ENCODE measurements at places on chromosomes 1 and 21. TPM values are rescaled to one million over a fixed set of nuclear protein-coding genes. Genes with fewer than 3 reads are reported as not detected.

DNA sequence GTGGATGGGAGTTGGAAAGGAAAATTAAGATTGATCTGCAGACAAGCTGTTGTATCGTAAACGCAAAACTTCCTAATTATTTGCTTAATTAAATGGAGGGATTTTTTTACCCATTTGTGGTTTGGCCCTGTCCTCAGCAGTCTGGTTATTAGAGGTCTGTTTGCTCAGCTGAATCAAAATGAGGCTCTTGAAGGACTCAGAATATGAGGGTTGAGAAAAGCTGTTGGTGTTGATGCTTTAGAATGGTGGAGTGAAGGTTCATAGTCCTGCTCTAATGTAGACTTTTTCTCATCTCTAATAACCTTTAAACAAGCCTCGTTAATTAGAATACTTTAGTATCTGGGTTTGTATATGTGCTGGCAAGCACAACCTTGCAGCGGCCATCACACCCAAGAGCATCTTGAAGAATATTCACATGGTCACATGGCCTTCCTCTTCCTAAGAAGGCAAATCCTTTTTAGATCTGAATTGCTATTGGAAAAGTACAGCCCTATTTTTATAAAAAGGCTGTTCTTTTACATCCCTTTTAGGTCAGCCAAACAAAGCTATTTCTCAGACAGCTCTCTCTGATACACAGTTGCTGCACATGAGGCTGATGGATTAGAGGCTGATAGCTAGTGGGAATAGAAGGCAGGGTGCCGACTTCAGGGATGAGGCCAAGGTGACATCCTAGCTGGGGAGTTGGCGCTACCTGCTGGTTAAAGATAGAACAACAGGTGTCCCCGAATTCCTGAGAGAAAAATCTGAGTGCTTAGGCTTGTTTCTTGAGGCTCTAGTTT is 53.8 kb downstream of the MACF1 start:
- no peak for DNase-seq

PDE9A gene
- polyA plus RNA-seq, result 36.7 TPM

GRCh38 chr1:45545019-45545493 is 5.6 kb upstream of the AKR1A1 start:
- no peak for DNase-seq

FAM131C gene
- 2.2 TPM for polyA plus RNA-seq

DNA sequence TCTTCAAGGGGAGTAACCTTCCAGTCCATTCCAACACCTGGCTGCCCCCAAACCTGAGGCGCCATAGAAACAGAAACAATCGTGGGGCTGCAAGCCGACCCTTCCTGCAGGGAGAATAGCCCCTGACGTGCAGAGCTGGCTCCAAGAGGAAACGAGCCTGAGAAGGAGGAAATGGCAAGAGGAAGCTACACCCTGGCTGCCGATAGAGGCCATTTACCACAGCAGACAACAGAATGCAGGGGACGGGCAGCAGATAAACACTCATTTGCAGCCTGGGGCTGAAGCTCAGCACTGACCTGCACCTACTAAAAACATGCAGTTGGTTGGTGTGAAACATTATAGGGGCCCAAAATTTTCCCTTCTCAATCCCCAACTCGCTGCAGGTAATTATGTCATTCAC is 8.7 kb upstream of the TDRD10 start:
- no peak for DNase-seq

- no peak for DNase-seq
These were observed 15.2 kb downstream of the PLPPR4 start for GRCh38 chr1:99279525-99279924.

GRCh38 chr1:222090103-222090502 is 348.2 kb upstream of the DUSP10 start:
- DNase-seq, result no peak

DNA sequence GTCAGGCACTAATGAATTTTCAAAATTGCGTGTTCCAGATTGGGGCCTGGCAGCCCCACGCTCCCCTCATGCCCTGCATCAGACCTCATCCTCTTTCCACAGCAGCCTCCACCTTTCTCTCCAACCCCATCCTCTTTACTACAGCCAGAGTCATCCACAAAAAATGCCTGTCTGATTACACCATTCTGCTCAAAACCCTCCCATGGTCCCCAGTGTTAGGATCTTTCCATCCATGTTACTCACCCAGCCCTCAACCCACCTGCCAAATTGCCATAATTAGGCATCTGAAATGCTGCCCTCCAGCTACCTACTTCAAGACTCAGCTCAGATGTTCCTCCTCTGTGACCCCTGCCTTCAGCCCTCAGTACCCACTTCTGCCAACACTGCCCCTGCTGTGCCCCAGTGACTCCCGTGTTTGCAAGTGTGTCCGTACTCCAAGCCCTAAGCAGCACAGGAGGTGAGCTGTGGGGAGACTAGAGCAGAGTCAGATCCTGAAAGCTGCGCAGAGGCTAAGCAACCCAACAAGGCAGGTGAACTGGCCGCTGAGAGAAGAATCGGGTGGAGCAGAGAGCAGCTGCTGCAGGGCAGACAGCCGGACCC is 715 bp upstream of the ARTN start:
- no peak for DNase-seq

PGLYRP4 gene
- polyA plus RNA-seq, result not detected

NBL1 gene
- polyA plus RNA-seq, result 22.1 TPM

DNA sequence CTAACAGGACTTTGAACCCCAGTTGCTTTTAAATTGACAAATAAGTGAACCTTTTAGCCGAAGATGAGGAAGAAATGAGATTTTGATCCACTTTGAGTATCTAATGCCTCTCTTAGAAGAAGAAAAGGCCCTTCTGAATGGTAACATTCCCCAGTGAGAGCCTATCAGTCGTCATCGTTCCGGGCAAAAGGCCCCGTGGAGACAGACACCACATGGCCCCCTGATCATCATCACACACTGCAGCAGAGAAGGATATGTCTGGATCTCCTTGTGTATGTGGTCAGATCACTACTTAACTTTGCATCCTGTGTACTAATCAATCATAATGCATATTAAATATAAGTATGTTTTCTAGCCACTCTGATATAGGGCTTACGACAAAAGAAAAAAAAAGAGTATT is 87.3 kb upstream of the SMYD2 start:
- no peak for DNase-seq

CD1E gene
- polyA plus RNA-seq, result not detected

BSND gene
- polyA plus RNA-seq, result 5.1 TPM

- no peak for DNase-seq
These were observed 82.2 kb upstream of the BMP8A start for GRCh38 chr1:39409055-39409816.

DNA sequence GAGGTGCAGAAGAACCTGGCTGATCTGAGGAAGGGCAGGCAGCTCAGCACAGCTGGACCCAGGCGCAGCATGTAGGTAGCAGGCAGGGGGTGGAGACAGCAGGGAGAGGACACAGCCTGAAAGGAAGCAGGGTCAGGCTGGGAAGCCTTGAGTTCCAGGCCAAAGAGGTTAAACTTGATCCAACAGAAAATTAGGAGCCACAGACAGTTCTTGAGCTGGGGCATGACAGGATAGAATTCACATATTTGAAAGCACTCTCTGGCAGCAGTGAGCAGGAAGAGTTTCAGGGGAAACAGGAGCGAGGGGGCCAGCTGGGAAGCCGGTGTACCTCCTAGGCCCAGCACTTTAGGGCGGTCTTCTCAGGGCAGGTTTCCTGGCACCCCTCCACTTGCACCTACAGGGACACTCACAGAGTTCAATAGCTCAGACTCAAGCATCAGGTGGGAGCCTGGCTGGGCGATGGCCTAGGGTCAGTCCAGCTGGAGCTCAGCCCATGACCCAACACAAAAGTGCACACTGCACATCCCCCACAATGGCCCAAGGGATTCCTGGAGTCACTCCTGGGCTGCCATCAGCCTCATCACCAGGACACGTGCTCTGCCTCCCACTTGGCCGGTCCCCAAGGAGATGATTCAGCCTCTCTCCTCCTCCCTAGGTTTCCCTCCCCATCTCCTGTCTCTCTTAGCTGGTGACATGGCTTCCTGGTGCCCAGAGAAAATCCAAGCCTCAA is 22.7 kb downstream of the MATN1 start:
- no peak for DNase-seq

GRCh38 chr1:106678279-106679050 is 378.0 kb upstream of the PRMT6 start:
- DNase-seq, result no peak

OR10J4 gene
- polyA plus RNA-seq, result not detected

DNA sequence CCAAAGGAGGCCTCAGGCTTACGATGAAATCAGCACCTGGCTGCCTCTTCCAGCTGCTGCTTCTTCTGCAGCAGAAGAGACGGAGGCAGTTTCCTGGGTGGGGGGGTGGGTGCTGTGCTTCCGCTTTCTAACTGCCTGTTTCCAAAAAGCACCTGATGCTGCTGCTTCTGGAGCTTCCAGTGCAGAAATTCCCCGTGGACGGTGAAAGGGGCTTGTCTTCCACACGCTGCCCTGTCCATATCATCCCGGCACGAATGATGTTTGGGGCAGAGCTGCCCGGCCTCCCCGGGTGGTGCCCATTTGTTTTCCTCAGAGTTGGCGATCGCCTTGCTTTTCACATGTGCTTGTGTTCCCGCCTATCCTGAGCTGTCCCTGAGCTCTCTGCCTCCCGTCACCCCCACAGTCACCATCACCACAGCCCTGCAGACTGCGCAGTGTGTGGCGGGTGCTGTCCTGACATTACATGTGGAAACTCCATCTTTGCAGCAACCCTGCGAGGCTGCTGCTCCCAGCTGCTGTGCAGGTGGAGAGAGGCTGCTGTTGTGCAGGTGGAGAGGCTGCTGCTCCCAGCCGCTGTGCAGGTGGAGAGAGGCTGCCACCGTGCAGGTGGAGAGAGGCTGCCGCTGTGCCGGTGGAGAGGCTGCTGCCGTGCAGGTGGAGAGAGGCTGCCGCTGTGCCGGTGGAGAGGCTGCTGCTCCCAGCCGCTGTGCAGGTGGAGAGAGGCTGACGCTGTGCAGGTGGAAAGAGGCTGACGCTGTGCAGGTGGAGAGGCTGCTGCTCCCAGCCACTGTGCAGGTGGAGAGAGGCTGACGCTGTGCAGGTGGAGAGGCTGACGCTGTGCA is 1.8 kb downstream of the TTLL10 start:
- DNase-seq, result no peak

TMCC2 gene
- 6.3 TPM for polyA plus RNA-seq

- no peak for DNase-seq
These were observed 68.4 kb downstream of the ZZZ3 start for GRCh38 chr1:77614037-77614436.

DNA sequence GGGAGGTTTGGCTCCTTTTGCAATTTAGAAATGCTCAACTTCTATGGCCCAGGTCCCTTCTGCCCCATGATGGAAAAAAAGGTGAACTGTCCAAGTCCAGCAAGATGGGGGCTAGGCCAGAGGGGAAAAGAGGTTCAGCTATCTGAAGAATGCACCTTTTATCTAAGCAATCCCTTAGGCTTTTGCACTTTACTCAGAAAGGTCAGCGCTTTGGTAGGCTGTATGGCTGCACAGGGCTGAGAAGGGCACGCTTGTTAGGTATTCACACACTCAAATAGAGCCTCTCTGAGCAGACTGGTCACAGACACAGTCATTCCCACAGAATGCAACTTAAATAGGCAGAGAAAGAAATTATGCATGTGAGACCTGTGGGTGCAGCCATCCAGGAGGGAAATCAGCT is 31.0 kb downstream of the KANK4 start:
- DNase-seq, result no peak

GRCh38 chr1:53732409-53732808 is 6.6 kb downstream of the GLIS1 start:
- no peak for DNase-seq

DNA sequence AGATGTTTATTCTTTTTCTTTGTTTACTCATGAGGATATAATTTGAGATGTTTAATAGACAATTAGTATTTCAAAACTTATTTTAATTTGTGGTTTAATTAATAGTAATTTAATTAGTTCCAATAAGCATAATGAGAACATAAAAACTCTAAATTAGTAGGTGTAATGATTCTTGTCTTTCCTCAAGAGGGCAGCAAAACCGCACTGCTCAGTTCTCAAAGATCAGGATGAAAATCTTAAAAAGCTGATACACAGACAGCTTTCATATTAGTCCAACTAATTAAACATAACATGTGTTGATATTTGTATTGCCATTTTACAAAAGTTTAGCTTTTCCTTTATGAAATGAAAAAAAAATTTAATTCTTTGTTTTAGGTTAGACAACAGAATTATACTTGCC is 106.7 kb upstream of the C21orf91 start:
- DNase-seq, result no peak

SPRR2D gene
- not detected for polyA plus RNA-seq

- DNase-seq, result no peak
These were observed 21.1 kb downstream of the RNF223 start for GRCh38 chr1:1053022-1053421.

DNA sequence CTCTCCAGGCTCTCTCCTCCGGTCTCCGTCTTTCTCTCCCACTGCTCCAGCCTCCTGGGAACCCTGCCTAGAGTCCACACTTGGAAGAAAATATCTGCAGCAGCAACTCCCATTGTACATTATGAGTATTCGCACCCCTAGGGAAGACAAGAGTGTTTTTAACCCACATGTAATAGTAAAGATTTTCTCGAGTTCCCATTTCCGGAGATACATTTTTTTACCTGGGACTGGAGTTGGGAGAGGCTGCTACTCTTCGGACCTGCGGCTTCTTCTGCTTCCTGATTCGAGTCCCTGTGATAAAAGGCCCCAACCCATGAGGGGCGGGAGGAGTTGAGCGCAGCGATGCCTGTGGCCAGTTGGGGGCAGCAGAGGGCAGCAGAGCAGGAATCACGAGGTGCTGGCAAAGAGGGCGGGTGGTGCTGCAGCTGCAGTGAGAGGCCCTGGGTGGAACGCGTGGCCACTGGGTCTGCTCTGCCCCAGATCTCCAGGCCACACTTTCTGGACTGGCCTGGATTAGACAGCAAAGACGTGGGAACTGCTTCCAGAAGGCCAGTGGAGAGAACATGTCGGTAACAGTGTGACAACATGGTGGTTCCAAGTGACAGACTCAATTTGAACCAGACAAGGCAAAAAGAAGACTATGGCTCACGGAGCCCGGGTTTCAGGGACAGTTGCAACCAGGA is 221.0 kb upstream of the CSF3R start:
- peak; percentile 56 for DNase-seq

MYCL gene
- 11.4 TPM for polyA plus RNA-seq

GRCh38 chr1:1179983-1180861 is 6.5 kb downstream of the TTLL10 start:
- DNase-seq, result no peak
